ENCODE measurements at places on chromosomes 5 and 9. TPM values are rescaled to one million over a fixed set of nuclear protein-coding genes. Genes with fewer than 3 reads are reported as not detected.

GRCh38 chr5:112594941-112595340, 142.7 kb upstream of the APC start:
- no peaks in the 10 kb centered on the region for H3K36me3 ChIP-seq
- peaks cover 52% of the 10 kb centered on the region for H3K27me3 ChIP-seq
- H3K27ac ChIP-seq: no peak overlapping the region

- H3K36me3 ChIP-seq: no peaks in the 10 kb centered on the region
- no peaks in the 10 kb centered on the region for H3K27me3 ChIP-seq
- no peak for DNase-seq
- no peaks in the 10 kb centered on the region for H3K4me1 ChIP-seq
- H3K27ac ChIP-seq: no peak overlapping the region
Measured at GRCh38 chr9:106885451-106885850, 22.5 kb downstream of the ZNF462 start.

- DNase-seq: no peak
- no peak overlapping the region for H3K4me3 ChIP-seq
- no peaks in the 10 kb centered on the region for H3K27me3 ChIP-seq
- H3K27ac ChIP-seq: peak overlapping the region; percentile 84
Measured at GRCh38 chr9:36389590-36389989, 10.5 kb downstream of the RNF38 start.

The CRHBP gene
- not detected for total RNA-seq

GRCh38 chr5:15932066-15932465, 247.5 kb downstream of the MARCHF11 start:
- no peak overlapping the region for H3K4me3 ChIP-seq
- no peak overlapping the region for H3K27ac ChIP-seq
- no peaks in the 10 kb centered on the region for H3K27me3 ChIP-seq

The ASTN2 gene
- 2.9 TPM for total RNA-seq

DNA sequence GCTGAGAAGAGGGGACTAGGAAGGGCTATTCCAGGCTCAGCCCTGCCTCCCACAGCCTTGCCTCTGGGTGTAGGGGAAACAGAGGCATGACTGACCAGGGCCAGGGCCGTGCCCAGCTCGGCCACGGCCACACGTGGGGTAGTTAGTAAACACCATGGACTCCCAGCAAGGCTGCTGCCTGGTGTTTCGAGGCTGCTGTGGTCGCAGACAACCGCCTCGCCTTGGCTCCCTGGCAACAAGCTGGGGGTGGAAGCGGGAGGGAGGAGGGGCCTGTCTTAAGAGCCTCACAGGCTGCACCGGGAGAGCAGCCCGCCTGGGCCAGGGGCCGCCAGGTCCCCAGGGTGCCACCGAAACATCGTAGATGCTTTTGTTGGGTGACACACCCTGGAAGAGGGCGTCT, 90.2 kb upstream of the CACNA1B start:
- no peak overlapping the region for H3K4me3 ChIP-seq
- H3K27me3 ChIP-seq: no peaks in the 10 kb centered on the region
- DNase-seq: no peak
- peaks cover 4% of the 10 kb centered on the region for H3K4me1 ChIP-seq
- no peak overlapping the region for H3K27ac ChIP-seq

DNA sequence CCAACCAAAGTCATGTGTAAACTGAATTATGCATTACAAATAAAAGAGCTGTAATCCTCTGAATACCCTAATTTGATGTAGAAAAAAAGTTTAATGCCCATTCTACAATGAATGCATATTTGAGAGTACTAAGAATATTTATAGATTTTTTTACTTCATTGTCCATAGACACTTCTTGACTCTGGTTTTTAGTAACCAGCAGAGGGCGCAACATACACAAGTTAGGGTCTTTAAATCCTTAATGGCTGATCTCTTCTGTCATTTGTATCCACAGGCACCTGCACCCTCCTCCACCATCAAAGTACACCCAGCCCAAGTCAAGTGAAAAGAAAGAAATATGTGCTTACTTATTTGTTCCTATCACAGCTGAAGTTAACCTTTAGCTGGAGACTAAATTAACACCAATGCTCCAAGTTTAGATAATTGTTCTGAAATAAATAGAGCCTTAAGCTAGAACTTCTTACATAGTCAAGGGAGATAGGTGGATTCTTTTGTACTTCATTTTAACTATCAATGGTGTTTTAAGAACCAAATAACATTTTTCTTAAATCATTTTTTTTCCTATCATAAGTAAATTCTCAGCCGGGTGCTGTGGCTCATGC, 524.2 kb upstream of the DAB2 start:
- no peak overlapping the region for H3K4me3 ChIP-seq
- peaks cover 2% of the 10 kb centered on the region for H3K4me1 ChIP-seq
- DNase-seq: peak; percentile 63
- H3K27me3 ChIP-seq: no peaks in the 10 kb centered on the region
- H3K36me3 ChIP-seq: peaks cover 3% of the 10 kb centered on the region

GRCh38 chr5:19837536-19838174, 150.3 kb downstream of the CDH18 start:
- peaks cover 5% of the 10 kb centered on the region for H3K36me3 ChIP-seq
- H3K4me1 ChIP-seq: no peaks in the 10 kb centered on the region
- H3K4me3 ChIP-seq: no peak overlapping the region
- no peak for DNase-seq
- H3K27me3 ChIP-seq: no peaks in the 10 kb centered on the region
